ENCODE measurements at places on chromosomes 11 and 22.

GRCh38 chr11:35717520-35717919 is 54.9 kb downstream of the TRIM44 start:
- H3K4me3 ChIP-seq: no peak overlapping the region
- no peak for DNase-seq
- no peak overlapping the region for H3K27ac ChIP-seq
- no peaks in the 10 kb centered on the region for H3K36me3 ChIP-seq
- no peaks in the 10 kb centered on the region for H3K27me3 ChIP-seq

- H3K36me3 ChIP-seq: no peaks in the 10 kb centered on the region
- DNase-seq: no peak
- peaks cover 7% of the 10 kb centered on the region for H3K27me3 ChIP-seq
Measured at GRCh38 chr11:124535552-124536232, 7.8 kb downstream of the OR8B12 start.

- H3K36me3 ChIP-seq: no peaks in the 10 kb centered on the region
- H3K4me1 ChIP-seq: no peaks in the 10 kb centered on the region
- H3K27ac ChIP-seq: no peak overlapping the region
- peaks cover 2% of the 10 kb centered on the region for H3K27me3 ChIP-seq
- DNase-seq: no peak
Measured at GRCh38 chr11:111173221-111173620, 72.3 kb upstream of the POU2AF2 start.

DNA sequence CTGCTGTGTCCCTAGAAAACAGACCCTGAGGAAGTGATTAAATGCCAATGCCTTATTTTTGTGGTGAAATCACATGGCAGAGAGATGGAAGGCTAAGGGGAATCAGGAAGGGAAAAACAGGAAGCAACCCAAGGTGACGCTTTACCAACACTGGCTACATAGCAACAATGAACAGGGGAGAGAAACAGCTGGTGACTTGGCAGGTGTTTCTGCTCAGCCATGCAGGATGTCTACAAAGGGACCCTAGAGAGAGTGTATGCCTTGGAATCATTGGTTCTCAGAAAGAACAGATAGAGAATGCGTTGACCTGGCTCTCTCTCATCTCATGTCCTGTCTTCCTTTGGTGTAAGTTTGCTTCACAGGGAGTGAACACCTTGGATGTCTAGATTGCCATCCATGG is 911.9 kb downstream of the OPCML start:
- DNase-seq: no peak
- H3K4me3 ChIP-seq: no peak overlapping the region
- H3K36me3 ChIP-seq: no peaks in the 10 kb centered on the region
- H3K27me3 ChIP-seq: no peaks in the 10 kb centered on the region
- H3K4me1 ChIP-seq: no peaks in the 10 kb centered on the region
- H3K27ac ChIP-seq: no peak overlapping the region

DNA sequence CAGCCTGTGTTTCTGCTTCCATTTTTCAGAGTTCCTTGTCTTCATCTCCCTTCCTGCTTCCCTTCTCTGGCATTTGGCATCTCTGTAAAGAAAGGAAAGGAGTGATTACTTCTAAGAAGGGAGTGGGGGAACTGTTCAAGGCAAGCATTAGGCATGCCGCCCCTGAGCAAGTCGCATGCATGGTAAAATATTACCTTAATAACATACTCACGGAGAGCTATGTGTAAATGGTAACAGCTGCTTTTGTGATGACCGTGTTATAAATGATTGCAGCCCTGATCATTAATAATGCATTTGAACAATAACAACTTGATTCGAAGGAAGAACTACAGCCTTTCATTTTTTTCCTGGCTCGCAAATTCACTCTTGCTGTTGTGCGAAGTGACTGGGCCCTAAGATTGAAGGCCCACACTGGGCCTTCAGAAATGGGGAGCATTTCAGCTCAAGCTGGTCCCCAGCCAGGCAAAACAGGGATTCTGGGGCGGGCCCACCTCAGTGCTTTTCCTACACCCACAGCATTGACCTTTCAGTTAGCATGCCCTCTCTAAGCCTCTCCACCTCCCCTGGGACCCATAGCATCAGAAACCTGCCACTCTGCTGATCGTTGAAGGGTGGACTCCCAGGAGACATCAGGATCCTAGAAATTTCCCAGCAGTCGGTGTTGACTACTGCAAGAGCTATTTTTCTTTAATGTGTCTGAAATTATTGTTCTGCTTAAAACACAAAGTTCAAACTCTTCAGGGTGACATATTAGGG is 263.0 kb upstream of the CADM1 start:
- H3K4me1 ChIP-seq: no peaks in the 10 kb centered on the region
- no peak for DNase-seq
- H3K36me3 ChIP-seq: no peaks in the 10 kb centered on the region
- no peak overlapping the region for H3K27ac ChIP-seq
- H3K27me3 ChIP-seq: no peaks in the 10 kb centered on the region

DNA sequence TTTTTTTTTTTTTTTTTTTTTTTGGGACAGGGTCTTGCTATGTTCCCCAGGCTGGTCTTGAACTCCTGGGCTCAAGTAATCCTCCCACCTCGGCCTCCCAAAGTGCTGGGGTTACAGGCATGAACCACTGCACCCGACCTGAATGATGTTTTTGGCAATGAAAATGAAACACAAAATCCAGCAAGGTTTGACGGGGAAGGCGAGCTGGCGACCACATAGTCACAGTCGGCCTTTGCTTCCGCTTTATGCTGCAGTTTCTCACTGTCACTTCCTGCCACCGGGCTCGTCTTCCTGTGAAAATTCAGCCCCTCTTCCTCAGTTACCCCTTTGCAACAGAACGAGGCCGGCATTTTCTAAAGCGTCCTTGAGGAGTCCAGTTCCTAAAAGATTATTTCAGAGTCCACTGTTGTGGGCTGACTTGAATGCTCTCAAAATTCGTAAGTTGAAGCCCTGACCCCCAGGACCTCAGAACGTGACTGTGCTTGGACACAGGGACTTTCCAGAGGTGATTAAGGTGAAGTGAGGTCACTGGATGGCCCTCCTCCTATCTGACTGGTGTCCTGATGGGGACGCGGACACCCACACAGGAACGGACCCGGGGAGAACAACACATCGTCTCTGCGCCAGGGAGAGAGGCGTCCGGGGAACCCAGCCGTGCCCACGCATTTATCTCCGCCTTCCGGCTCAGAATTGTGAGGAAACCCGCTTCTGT is 2.9 kb upstream of the BID start:
- DNase-seq: peak; percentile 77
- no peaks in the 10 kb centered on the region for H3K27me3 ChIP-seq
- H3K27ac ChIP-seq: peak overlapping the region; percentile 82

GRCh38 chr11:115501893-115502589 is 2.2 kb downstream of the CADM1 start:
- DNase-seq: no peak
- H3K4me1 ChIP-seq: peaks cover 37% of the 10 kb centered on the region
- H3K4me3 ChIP-seq: peak overlapping the region; percentile 46
- H3K27ac ChIP-seq: no peak overlapping the region
- no peaks in the 10 kb centered on the region for H3K36me3 ChIP-seq
- H3K27me3 ChIP-seq: peaks cover 55% of the 10 kb centered on the region

DNA sequence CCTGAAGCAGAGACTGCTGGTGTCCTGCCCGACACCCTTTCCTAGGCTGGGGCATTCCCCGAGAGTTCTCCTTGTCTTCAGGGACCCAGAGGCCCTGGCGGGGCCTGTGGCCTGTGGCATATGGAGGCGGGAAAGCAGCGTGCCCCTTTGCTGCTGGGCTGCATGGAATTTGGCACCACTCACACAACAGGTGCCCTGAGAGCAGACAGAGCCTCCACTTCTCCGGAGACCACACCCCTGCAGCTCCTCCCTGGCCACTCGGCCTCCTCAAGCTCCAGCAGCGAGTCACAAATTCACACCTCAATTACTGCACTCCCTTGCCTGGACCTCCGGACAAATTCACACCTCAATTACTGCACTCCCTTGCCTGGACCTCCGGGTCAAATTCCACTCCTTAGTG is 1375.2 kb downstream of the TBC1D22A start:
- H3K4me1 ChIP-seq: no peaks in the 10 kb centered on the region
- no peaks in the 10 kb centered on the region for H3K27me3 ChIP-seq
- H3K4me3 ChIP-seq: no peak overlapping the region
- H3K27ac ChIP-seq: no peak overlapping the region
- no peaks in the 10 kb centered on the region for H3K36me3 ChIP-seq

DNA sequence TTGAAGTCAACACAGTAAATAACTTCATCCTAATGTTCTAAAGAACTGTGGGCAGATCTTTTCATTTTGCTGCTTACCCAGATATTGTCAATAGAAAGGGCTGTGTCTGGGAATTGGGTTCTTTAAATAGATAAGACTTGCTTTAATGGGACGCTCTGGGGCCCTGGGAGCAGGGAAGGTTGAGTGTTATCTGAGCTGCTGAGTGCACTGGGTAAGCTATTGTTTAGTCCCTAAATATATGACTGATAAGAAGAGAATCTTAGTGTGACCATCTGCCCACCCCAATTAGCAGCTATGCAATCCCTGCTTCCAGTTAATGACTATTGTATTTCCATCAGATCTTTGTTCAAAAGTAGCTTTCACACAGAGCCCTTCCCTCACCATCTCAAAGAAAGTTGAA is 44.4 kb downstream of the ARHGAP42 start:
- no peaks in the 10 kb centered on the region for H3K36me3 ChIP-seq
- no peak for DNase-seq
- H3K4me3 ChIP-seq: no peak overlapping the region
- no peak overlapping the region for H3K27ac ChIP-seq

GRCh38 chr11:69651834-69652620 is 11.1 kb downstream of the CCND1 start:
- DNase-seq: no peak
- H3K4me1 ChIP-seq: no peaks in the 10 kb centered on the region
- no peaks in the 10 kb centered on the region for H3K27me3 ChIP-seq
- H3K4me3 ChIP-seq: no peak overlapping the region

GRCh38 chr11:57772562-57772961 is 11.0 kb downstream of the CTNND1 start:
- no peaks in the 10 kb centered on the region for H3K27me3 ChIP-seq
- no peaks in the 10 kb centered on the region for H3K36me3 ChIP-seq
- H3K27ac ChIP-seq: no peak overlapping the region

GRCh38 chr11:104142698-104143097 is 21.2 kb downstream of the PDGFD start:
- H3K36me3 ChIP-seq: no peaks in the 10 kb centered on the region
- no peak overlapping the region for H3K4me3 ChIP-seq
- no peak overlapping the region for H3K27ac ChIP-seq
- no peak for DNase-seq
- no peaks in the 10 kb centered on the region for H3K4me1 ChIP-seq
- no peaks in the 10 kb centered on the region for H3K27me3 ChIP-seq

DNA sequence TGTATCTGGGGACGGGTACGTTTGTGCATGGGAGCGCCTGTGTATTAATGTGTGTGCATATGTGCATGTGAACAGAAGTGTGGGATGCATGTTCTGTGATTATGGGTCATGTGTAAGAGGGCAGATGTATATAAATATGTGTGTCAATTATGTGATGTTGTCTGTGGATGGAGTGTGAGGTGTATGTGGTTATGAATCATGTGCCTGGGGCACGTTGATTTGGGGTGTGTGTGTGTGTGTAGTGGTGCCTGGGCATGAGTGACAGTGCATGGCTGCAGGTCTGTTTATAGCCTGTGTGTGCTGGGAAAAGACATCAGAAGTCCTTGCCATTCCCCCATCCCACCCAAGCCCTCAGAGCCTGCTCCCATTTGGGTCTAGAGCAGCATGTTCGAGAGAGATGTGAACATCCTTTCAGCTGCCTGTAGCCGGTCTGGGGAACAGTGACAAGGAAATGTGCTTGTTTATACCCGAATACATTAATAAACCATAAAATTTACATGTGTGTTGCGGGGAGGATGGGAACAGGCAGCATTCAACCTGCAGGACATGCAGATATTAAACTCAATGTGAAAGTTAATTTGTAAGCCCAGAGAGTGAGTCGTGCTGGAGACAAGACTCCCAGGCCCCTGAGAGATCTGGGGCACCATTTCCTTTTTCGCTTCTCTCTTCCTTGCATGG is 129.0 kb downstream of the NECTIN1 start:
- no peak overlapping the region for H3K4me3 ChIP-seq
- H3K27ac ChIP-seq: no peak overlapping the region
- no peaks in the 10 kb centered on the region for H3K4me1 ChIP-seq
- no peak for DNase-seq
- peaks cover 4% of the 10 kb centered on the region for H3K27me3 ChIP-seq
- H3K36me3 ChIP-seq: no peaks in the 10 kb centered on the region

DNA sequence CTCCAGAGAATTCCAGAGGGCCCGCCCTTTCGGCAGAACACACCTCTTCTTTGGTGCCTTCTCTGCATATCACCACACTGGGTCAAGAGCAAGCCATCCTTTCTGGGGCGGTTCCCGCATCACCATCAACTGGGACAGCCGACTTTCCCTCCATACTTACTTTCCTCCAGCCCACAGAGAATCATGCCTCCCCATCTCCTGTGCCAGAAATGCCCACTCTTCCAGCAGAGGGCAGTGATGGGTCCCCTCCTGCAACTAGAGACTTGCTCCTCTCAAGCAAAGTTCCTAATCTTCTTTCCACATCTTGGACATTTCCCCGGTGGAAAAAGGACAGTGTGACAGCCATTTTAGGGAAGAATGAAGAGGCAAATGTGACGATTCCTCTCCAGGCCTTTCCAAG is 157.7 kb downstream of the C11orf91 start:
- no peak overlapping the region for H3K4me3 ChIP-seq
- peak; percentile 5 for DNase-seq
- no peaks in the 10 kb centered on the region for H3K36me3 ChIP-seq
- no peak overlapping the region for H3K27ac ChIP-seq
- H3K4me1 ChIP-seq: no peaks in the 10 kb centered on the region

DNA sequence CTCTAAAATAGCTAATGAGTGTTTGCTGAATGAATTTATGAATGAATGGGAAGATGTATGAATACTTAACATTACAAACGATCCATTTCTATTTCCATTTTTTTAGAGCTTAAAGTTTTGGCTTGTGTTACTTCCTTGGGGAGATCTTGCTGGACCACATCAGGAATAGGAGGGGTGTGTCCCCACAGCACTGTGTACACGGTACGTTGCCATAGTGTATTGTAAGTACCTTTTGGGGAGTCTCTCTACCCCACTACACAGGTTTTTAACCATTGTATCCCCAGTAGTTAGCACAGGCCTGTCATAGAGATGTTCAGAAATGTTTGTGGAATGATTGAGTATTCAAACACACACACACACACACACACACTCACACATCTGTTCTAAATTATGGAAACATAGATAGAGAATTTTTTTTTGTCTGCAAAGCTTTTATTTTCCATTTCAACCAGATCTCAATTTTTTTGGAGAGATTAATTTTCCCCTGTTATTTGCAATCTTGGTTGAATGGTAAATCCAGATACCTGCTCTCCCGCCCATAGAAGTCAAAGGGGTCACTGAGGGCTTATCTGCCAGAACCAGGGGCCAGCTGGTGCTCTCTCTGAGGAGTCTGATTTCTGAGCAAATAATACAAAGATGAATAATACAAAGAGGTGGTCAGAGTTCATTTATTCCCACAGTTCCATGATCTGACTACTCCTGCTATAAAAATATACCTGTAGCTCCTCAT is 471.0 kb downstream of the INSC start:
- no peaks in the 10 kb centered on the region for H3K4me1 ChIP-seq
- DNase-seq: no peak
- H3K4me3 ChIP-seq: no peak overlapping the region
- H3K36me3 ChIP-seq: no peaks in the 10 kb centered on the region

- H3K27ac ChIP-seq: no peak overlapping the region
- no peak overlapping the region for H3K4me3 ChIP-seq
- H3K4me1 ChIP-seq: peaks cover 20% of the 10 kb centered on the region
- DNase-seq: no peak
- no peaks in the 10 kb centered on the region for H3K27me3 ChIP-seq
Measured at GRCh38 chr11:8959546-8960166, 4.6 kb downstream of the TMEM9B start.

- no peaks in the 10 kb centered on the region for H3K27me3 ChIP-seq
- H3K4me1 ChIP-seq: peaks cover 79% of the 10 kb centered on the region
- peaks cover 17% of the 10 kb centered on the region for H3K36me3 ChIP-seq
- no peak for DNase-seq
- H3K4me3 ChIP-seq: peak overlapping the region; percentile 97
Measured at GRCh38 chr11:67439321-67440228, 2.1 kb upstream of the PTPRCAP start.

Data from CD4-positive, alpha-beta T cell (primary cell).